Epithelial cell of alveolus of lung (primary cell): ENCODE measurements at places on chromosomes 1 and 21. TPM values are rescaled to one million over a fixed set of nuclear protein-coding genes. Genes with fewer than 3 reads are reported as not detected.

The SFT2D2 gene
- 22.9 and 27.9 TPM in 2 replicates for total RNA-seq

The OR6N1 gene
- not detected in 2 replicates for total RNA-seq

The PANK4 gene
- total RNA-seq: 17.7 and 26.4 TPM in 2 replicates

The DTL gene
- total RNA-seq: 5.6 and 13.7 TPM in 2 replicates

The S100A7 gene
- not detected in 2 replicates for total RNA-seq

The GSTM5 gene
- total RNA-seq: 4.9 and 14.5 TPM in 2 replicates

The FAM72D gene
- 0.40 and 1.6 TPM in 2 replicates for total RNA-seq

The KCNN3 gene
- total RNA-seq: 0.13 and 0.32 TPM in 2 replicates

The IGSF9 gene
- total RNA-seq: 0.13 and 0.16 TPM in 2 replicates

The PLA2G2A gene
- total RNA-seq: not detected in 2 replicates

The SH2D2A gene
- 0.32 and 2.1 TPM in 2 replicates for total RNA-seq

The SLC1A7 gene
- 0.56 TPM in 1 of 2 replicates, not detected in the other for total RNA-seq

The STUM gene
- total RNA-seq: not detected in 2 replicates

The NT5C1A gene
- total RNA-seq: not detected in 2 replicates

The AADACL3 gene
- total RNA-seq: not detected in 2 replicates

The DESI2 gene
- total RNA-seq: 47.3 and 48.5 TPM in 2 replicates

The NBPF19 gene
- 4.3 and 6.3 TPM in 2 replicates for total RNA-seq

The LRRIQ3 gene
- total RNA-seq: 0.56 and 0.91 TPM in 2 replicates

The KRTAP6-3 gene
- total RNA-seq: not detected in 2 replicates

The DLGAP3 gene
- total RNA-seq: under 0.01 and 0.08 TPM in 2 replicates

The KHDRBS1 gene
- total RNA-seq: 95.3 and 161 TPM in 2 replicates

The FAM167B gene
- total RNA-seq: 0.40 TPM in 1 of 2 replicates, not detected in the other

The ABCB10 gene
- total RNA-seq: 11.8 and 14.8 TPM in 2 replicates

The TMEM234 gene
- total RNA-seq: 12.4 and 20.0 TPM in 2 replicates

The ITLN2 gene
- not detected in 2 replicates for total RNA-seq

The RNF223 gene
- not detected in 2 replicates for total RNA-seq

The TFF3 gene
- total RNA-seq: 0.52 TPM in 1 of 2 replicates, not detected in the other
